ENCODE measurements at places on chromosomes 13 and 19. TPM values are rescaled to one million over a fixed set of nuclear protein-coding genes. Genes with fewer than 3 reads are reported as not detected.

Gene AP2A1
- total RNA-seq: 175 TPM

Gene ZIC5
- total RNA-seq: 0.47 TPM

Gene CLDN10
- 8.3 TPM for total RNA-seq

- no peak overlapping the region for H3K4me3 ChIP-seq
- no peak for DNase-seq
- H3K27ac ChIP-seq: no peak overlapping the region
- peaks cover 19% of the 10 kb centered on the region for H3K36me3 ChIP-seq
These were observed 102.2 kb upstream of the MIR17HG start for GRCh38 chr13:91245288-91245687.

- no peak for DNase-seq
- no peaks in the 10 kb centered on the region for H3K4me1 ChIP-seq
- H3K36me3 ChIP-seq: no peaks in the 10 kb centered on the region
- H3K27ac ChIP-seq: no peak overlapping the region
These were observed 20.9 kb upstream of the SIGLEC11 start for GRCh38 chr19:49981603-49982593.

GRCh38 chr13:103883698-103884097, 817.5 kb upstream of the SLC10A2 start:
- H3K4me3 ChIP-seq: no peak overlapping the region
- peaks cover 6% of the 10 kb centered on the region for H3K4me1 ChIP-seq
- no peak overlapping the region for H3K27ac ChIP-seq
- H3K27me3 ChIP-seq: no peaks in the 10 kb centered on the region

All from glutamatergic neuron (in vitro differentiated cells).